Lower leg skin (tissue), 4 donors: ENCODE measurements at places on chromosomes 1 and 21. TPM values are rescaled to one million over a fixed set of nuclear protein-coding genes. Genes with fewer than 3 reads are reported as not detected.
A peak's percentile ranks its signal among the peaks of the same experiment; 100 is the strongest.

GRCh38 chr1:98287626-98288025, 366.8 kb upstream of the DPYD start:
- DNase-seq, result no peak

- DNase-seq, result peak; percentile 90
Observed at GRCh38 chr1:156625436-156626078, 6.3 kb downstream of the HAPLN2 start.

DNA sequence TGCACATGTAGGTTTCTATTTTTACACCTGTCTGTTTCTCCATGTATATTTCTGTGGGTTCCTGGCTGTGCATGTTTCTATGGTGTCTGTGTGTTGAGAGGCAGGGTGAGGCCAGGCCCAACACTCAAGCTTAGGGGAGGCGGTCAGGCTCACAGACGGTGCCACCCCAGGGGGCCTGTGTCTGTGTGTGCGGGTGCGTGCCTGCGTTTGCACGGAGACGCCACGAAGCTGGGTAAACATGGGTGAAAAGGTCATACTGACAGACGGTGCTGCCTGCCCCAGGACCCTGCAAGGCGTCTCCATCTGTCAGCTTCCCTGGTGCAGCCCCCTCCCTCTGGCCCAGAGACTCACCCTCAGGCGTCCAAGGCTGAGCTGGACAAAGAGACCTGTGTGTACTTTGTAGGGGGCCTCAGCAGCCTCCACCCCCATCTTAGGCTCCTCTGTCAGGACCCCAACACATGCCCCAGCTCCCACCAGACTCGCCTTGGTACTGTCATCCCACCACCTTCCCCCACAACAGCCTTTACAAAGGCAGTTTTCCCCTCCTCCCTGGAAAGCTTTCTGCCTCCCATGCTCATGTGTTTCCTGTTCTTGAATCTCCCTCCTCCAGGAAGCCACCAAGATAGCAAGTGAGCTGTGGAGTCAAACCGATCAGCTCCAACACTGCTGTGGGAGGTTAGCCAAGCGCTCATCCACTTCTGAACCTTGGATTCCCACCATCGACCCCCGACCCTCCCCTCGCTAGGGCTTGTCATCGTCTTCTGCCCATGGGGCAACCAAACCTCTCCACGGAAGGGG, 34.1 kb downstream of the PTPRF start:
- DNase-seq, result no peak

DNA sequence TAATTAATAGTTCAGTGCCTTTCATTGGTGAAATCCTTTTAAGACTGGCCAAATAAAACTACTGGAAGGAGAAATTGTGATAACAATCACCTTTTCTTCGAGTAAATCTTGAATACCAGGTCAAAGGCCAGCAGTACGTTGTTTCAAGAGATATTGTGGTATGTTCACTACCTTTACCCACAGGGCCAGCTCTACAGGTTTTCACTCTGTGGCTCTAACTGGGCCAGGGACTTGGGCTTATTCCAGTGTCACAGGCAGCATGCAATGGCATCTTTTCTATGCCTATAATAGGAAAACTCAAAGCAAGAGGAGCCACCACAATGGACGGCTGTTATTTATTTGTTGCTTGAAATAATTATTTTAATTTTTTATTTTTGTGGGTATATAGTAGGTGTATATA, 26.8 kb upstream of the LRIF1 start:
- no peak for DNase-seq

DNA sequence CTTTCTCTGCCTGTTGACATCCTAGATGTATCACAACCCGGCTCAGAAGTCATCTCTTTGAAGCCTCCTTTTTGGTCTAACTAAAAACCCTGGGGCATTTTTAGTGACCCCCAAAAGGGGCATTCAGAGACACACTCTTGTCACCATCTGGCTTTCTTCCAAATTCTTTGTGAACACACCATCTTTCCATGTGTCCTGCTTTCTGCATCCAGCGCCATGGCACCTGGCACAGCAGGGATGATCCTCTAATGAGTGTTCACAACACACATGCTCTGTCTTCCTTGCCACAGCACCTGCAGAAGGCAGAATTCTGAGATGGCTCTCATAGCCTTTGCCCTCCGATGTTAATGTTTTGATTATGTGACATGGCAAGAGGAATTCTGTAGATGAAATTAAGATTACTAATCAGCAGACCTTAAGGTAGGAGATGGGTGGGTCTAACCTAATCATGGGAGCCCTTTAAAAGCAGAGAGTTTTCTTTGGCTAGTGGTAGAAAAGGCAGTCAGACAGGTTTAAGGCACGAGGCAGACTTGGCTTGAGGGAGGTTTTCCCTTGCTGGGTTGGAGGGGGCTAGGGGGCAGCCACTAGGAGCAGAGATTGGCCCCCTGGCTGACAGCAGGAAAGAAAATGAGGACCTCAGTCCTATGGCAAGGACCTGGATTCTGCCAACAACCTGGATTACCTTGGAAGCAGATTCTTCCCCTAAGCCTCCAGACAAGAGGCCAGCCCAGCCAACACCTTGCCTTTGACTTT, 4.9 kb upstream of the TMEM61 start:
- no peak for DNase-seq

DNA sequence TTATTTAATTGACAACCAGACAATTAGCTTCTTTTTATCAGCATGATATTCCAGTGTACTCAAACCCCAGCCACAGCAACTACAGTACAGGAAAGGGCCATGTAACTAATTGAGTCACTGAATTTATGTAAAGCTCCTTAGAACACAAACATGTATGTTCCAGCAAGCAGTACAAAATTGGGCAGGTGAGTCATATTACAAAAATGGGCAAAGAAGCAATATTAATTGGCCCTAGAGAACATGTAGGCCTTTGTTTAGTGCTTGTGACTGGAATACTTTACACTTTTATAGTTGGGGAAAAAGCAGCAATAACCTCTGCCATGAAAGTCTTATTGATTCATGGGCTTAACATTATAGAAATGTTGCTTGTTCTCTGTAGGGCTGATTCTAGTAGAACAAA, 31.8 kb downstream of the CLEC20A start:
- DNase-seq, result no peak

GRCh38 chr1:6265151-6265550, 4.3 kb upstream of the GPR153 start:
- DNase-seq, result no peak

DNA sequence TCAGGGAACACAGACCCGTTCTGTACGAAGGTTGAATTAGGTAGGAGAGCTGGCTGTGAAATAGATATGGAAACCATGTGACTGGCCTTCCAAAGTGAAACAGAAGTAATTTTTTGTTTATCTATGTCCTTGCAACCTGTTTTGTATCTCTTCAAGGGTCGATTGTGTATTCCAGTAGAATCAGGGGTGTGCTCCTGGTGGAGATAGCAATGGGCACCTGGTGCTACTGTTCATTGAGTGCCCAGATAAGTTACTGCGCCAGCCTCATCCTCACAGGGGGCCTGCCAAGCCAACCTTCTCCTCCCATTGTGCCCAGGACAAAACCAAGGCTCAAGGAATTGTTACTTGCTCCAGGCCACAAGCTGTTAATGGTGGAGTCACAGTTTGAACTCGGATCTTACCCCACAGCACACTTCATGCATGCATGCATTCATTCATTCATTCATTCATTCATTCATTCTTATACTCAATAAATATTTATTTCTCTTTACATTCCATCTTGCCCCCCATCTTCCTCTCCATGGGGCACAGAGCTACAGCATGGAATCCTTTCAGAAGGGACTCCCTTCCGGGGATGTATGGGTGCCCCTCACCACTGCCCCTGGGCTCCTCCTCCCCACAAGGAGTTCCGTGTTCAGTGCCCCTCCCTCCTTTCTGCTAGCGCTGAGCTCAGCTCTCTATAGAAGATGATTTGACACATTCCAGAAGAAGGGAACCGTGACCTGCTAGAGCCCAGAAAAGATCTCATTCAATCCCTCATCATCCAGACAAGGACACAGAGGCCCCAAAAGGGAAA, 24.0 kb downstream of the ADORA1 start:
- no peak for DNase-seq

DNA sequence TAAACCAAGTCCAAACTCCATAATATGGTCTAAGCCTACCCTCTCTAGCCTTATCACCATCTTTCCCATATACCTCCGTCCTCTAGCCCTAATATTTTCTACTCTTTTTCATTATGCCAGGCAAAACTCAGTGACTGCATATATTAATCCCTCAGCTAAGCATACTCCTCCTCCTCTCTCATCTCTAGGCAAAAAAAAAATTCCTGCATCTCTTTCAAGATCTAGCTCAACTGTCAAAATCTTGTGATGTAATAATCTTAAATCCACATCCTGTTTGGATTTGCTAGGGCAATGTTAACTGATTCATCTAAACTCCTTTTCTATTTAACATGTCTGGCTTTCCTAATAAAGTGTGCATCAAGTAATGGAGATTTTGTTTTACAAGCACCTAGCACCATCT, 20.4 kb downstream of the PRPF38A start:
- no peak for DNase-seq

- DNase-seq, result no peak
Observed at GRCh38 chr1:52296345-52296744, 69.7 kb downstream of the CC2D1B start.

GRCh38 chr1:110914676-110915075, 41.7 kb downstream of the CD53 start:
- DNase-seq, result no peak

DNA sequence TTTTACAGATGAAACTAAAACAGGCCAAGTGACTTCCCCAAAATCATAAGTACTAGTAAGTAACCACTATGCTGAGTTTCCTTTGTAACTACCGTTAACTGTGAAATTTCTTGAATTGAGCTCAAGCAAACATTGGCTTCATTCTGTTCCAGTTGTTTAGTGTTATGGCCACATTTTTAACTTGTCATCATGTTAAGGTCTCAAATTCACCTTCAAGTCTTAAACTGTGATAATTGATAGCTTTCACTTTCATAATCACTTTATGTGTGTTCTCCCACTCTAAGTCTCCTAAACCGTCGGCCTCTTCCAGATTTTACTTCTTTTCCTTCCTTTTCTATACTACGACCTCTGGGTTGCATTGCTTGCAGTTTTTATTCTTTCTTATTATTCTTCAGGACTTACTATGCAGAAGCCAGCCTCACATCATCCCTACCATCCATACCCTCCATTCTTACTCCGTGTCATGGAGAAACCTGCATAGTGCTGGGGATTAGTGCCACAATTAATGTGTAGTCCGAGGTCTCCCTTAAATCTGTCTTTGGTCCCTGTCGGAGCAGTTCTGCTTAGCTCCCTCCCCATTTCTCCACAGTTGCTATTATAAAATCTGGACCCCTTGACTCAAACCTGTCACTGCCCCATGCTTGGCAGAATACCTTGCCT, 5.8 kb downstream of the KIF1B start:
- DNase-seq, result no peak

GRCh38 chr1:28853093-28853742, 41.2 kb downstream of the OPRD1 start:
- DNase-seq, result no peak

GRCh38 chr21:39441502-39442475, 3.8 kb downstream of the LCA5L start:
- no peak for DNase-seq

- no peak for DNase-seq
Observed at GRCh38 chr21:34189506-34189905, 116.1 kb downstream of the MRPS6 start.

- DNase-seq, result no peak
Observed at GRCh38 chr1:6667139-6667538, 34.5 kb downstream of the DNAJC11 start.

- DNase-seq, result no peak
Observed at GRCh38 chr1:25572708-25573590, 29.5 kb downstream of the LDLRAP1 start.

DNA sequence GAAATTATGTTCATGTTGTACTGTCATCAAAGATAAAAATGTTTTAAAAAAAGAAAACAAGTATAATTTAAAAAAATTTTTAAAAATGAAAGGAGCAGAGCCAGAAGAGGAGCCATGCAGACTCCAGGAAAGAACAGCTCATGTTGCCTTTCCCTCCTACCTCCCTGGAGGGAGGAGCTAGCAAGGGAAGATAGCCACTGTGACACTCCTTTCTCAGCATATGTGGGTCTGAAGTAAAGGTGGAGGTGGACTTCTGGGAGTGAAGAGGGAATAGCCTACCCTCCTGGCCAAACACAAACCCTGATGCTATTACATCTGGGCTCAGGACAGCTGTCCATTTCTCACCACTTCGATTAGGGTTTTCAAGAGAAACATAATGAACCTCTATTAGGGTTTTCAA, 54.2 kb downstream of the SLC2A1 start:
- no peak for DNase-seq

- no peak for DNase-seq
Observed at GRCh38 chr1:179550746-179551682, 24.7 kb downstream of the NPHS2 start.

DNA sequence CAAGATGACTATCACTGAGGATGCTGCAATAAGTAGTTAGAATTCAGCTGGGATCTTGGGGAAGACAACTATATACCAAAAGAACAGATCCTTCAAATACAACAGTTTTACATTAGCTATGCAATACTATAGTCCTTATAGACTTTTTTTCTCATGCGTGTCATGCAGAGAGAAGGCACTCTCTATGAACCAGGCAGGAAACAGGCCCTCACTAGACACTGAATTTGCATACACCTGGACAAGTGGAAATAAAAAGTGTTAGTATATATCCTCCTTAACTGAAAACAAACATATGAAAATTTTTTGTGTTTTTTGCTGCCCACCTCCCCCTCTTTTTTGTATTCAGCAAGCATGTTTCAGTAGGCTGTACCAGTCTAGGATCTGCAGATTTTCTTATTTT, 29.9 kb downstream of the TMCO1 start:
- no peak for DNase-seq

- DNase-seq, result no peak
Observed at GRCh38 chr1:52588535-52588934, 13.6 kb upstream of the GPX7 start.

GRCh38 chr1:198132060-198132781, 24.6 kb upstream of the NEK7 start:
- no peak for DNase-seq

DNA sequence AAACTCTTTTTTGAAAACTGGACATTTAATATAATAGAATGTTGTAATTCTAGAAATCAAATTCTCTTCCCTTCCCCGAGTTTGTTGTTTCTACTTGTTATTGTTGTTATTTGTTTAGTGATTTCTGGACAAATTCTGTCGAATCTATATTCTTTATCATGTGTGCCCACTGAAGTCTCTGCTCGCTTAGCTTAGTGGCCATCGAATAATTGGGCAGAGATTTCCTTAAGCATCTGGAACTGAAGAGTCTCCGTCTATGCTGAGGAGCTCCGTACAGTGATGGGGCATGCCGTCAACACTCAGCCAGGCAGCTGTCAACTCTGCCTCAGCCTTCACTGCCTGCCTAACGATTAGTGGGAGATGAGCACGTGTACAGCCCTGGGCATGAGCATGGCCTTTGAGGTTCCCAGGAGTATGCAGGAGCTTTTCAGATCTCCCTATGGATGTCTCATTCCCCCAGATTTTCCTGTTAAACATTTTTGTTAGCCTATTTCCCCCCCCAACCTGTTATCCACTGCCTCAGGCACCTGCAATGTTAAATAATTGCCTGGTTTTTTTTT, 66.8 kb downstream of the SLX9 start:
- no peak for DNase-seq

The LRRC71 gene
- not detected for total RNA-seq

The FOXJ3 gene
- 32.3 TPM for total RNA-seq

The ATP1A4 gene
- not detected for total RNA-seq

The ENTREP3 gene
- 22.8 TPM for total RNA-seq

The DNAJC28 gene
- 0.34 TPM for total RNA-seq

The KIF17 gene
- 1.2 TPM for total RNA-seq

The INTS3 gene
- total RNA-seq, result 28.1 TPM

The PDE4B gene
- total RNA-seq, result 5.5 TPM

The EPHB2 gene
- 3.1 TPM for total RNA-seq
